SK-N-DZ (cell line): ENCODE measurements at places on chromosomes 7 and 10.

DNA sequence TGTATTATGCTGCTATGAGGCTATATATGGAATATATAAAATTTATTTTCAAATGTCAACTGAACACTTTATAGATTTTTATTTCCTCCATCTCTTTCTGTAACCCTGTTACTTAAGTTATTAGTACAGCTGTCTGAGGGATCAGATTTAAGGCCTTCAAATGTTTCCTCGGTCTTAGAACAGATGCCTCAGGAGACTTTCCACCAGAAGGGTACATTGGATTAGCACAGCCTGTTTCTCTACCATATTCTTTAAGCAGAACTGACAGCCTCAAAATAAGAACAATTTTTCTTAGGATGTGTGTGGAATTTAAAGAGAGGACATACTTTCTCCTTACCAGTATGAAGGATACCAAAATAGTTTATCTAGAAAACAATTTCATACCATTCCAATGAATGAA, 53.0 kb upstream of the HGF start:
- peak; percentile 30 for DNase-seq

GRCh38 chr10:132634241-132634946, 96.8 kb downstream of the INPP5A start:
- DNase-seq: no peak

DNA sequence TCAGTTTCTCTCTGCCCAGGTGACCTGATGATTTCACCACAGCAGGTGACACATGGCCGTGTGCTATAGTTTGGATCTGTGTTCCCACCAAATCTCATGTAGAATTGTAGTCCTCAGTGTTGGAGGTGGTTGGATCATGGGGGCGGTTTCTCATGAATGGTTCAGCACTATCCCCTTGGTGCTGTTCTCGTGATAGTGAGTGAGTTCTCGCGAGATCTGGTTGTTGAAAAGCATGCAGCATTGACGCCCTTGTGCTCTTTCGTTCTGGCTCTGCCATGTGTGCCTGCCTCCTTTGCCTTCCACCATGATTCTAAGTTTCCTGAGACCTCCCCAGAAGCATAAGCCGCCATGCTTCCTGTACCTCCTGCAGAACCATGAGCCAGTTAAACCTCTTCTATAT, 85.2 kb upstream of the C1QL3 start:
- DNase-seq: no peak

GRCh38 chr10:70355051-70356021, 27.1 kb downstream of the LRRC20 start:
- DNase-seq: no peak

DNA sequence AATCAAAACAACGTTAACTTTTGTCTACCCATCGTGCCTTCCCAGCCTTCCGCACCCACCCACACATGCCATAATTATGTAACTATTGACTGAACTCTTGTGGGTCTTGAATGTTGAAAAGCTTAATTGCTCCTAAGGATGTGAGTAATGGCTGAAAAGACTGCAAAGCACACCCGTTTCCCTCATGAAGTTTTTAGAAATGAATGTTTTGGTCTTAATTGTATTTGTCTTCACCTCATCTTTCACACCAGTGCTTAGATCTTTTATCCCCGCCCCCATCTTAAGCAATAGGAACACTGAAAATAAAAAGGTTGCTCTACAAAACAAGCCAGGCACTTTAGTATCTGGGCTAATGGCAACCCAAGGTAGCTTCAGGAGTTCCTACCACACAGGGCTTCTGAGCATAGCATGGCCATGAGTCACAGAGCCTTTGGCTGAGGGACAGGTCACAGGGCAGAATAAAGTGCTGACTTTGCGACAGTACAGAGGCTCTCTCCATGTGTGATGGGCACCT, 690.5 kb downstream of the PARD3 start:
- no peak for DNase-seq
